ENCODE measurements at places on chromosomes 5 and 9.

DNA sequence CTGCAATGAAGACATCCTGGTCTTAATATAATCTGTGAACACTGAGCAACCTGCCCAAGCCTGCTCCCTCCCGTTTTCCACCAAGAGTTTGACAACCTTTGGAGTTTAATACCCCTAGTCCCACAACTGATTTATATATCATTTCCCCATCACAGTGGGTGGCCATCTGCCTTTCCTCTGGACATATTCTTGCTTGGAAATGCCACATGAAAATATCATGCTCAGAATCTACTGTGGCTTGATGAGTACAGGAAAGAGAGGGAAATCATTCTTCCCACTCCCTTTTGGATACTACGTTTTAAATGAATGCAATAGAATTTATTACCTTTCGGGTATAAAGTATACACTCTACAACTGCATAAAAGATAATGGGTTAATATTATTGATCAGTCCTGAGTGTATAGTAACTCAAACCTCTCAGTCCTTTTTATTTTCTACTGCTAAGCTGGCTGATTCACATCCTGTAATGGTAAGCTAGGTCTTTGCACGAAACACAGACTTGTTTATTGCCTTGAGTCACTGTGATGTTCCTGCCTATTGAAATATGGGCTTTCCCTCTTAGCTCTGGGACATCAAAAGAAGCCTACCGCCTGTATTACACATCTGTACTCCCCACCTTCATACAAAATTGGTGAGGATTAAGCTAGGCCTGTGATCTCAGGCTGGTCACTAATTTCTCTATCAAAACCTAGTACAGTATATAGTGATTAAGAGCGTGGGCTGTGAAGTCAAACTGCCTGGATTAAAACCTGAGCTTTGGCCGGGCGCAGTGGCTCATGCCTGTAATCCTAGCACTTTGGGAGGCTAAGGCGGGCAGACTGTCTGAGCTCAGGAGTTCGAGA is 67.6 kb upstream of the NR5A1 start:
- no peaks in the 10 kb centered on the region for H3K36me3 ChIP-seq
- no peak overlapping the region for H3K27ac ChIP-seq
- no peak for DNase-seq
- no peak overlapping the region for H3K4me3 ChIP-seq
- no peaks in the 10 kb centered on the region for H3K4me1 ChIP-seq
- no peaks in the 10 kb centered on the region for H3K27me3 ChIP-seq

- no peak overlapping the region for H3K4me3 ChIP-seq
- H3K36me3 ChIP-seq: no peaks in the 10 kb centered on the region
- H3K27ac ChIP-seq: no peak overlapping the region
- no peak for DNase-seq
Measured at GRCh38 chr9:118401546-118401945, 697.3 kb downstream of the TLR4 start.

DNA sequence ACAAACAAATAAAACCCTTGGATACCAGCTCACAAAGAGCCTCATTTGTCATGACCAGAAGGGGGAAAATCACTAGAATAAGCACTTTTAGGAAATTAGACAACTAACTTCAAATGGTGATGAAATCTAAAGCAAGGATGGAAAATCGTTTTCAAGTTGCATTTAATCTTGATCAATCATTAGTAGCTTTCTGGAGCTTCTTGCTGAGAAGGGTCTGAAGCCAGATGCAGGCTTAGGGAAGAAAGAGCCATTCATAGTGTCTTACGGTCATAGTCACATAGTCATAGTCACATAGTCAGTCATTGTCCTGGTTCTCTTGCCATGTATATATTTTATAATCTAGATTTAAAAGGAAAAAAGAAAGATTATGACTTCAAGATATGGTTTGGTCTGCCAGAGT is 610.5 kb downstream of the ACTL7B start:
- no peak overlapping the region for H3K4me3 ChIP-seq
- DNase-seq: no peak
- no peak overlapping the region for H3K27ac ChIP-seq
- H3K27me3 ChIP-seq: no peaks in the 10 kb centered on the region
- no peaks in the 10 kb centered on the region for H3K36me3 ChIP-seq
- H3K4me1 ChIP-seq: no peaks in the 10 kb centered on the region

DNA sequence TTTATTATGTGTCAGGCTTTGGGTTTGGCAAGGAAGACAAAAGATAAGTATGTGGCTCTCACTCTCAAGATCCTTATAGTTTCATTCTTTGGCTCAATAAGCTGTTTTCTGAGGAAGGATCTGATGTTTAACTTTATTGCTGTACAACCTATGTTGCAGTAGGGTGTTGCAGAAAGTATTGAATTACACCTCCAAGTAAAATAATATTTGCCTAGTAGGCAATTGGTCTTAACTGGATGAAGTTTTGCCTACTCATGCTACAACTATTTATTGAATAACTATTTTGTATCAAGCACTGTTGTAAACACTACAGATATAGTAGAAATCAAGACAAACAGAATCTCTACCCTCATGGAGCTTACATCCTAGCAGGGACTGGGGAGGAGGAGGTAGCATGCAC is 169.7 kb downstream of the TAF11L14 start:
- H3K4me3 ChIP-seq: no peak overlapping the region
- peaks cover 8% of the 10 kb centered on the region for H3K4me1 ChIP-seq
- no peak overlapping the region for H3K27ac ChIP-seq
- DNase-seq: no peak
- no peaks in the 10 kb centered on the region for H3K27me3 ChIP-seq
- no peaks in the 10 kb centered on the region for H3K36me3 ChIP-seq

DNA sequence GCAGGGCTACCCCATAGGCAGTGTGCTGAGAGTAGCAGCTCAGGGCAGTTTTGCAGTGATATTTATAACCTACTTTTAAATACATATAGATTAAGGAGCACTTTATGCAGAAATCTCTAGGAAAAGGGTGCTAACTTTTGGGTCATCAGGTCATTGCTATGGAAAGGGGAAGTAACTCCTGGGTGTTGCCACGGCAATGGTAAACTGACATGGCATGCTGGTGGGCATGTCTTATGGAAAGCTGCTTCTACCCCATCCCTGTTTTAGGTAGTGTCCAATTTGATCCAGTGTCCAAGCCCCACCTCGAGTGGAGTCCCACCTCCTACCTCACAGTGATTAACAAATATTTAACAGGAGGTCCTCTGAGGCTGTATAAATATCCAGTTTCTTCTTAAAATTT is 56.8 kb upstream of the XPA start:
- DNase-seq: no peak
- no peaks in the 10 kb centered on the region for H3K27me3 ChIP-seq
- no peak overlapping the region for H3K27ac ChIP-seq
- H3K36me3 ChIP-seq: no peaks in the 10 kb centered on the region
- no peak overlapping the region for H3K4me3 ChIP-seq

DNA sequence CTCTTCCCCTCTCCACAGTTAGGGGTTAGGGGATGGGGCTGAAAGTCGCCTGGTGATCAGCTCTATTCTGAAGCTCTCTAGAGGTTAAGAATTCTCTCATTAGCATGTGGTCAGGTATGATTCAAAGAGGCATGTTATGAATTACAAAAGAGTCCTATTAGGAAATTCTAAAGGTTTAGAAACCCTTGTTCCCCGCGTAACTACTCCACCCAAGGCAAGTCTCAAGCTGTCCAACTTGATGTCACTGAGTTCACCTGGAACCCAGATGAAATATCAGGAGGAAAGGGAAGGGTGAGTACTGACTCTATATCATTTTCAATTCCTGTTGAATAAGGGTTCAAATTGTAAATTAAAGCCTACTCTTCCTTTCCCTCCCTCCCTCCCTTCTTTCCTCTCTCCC is 18.1 kb upstream of the RNF145 start:
- no peaks in the 10 kb centered on the region for H3K27me3 ChIP-seq
- no peak overlapping the region for H3K4me3 ChIP-seq
- H3K36me3 ChIP-seq: no peaks in the 10 kb centered on the region
- H3K27ac ChIP-seq: no peak overlapping the region

GRCh38 chr5:125197321-125197720 is 450.9 kb upstream of the ZNF608 start:
- H3K4me1 ChIP-seq: peaks cover 19% of the 10 kb centered on the region
- H3K4me3 ChIP-seq: no peak overlapping the region
- H3K36me3 ChIP-seq: no peaks in the 10 kb centered on the region
- H3K27ac ChIP-seq: no peak overlapping the region
- no peaks in the 10 kb centered on the region for H3K27me3 ChIP-seq

- H3K27ac ChIP-seq: no peak overlapping the region
- H3K27me3 ChIP-seq: no peaks in the 10 kb centered on the region
- peaks cover 8% of the 10 kb centered on the region for H3K36me3 ChIP-seq
- no peak for DNase-seq
- peaks cover 6% of the 10 kb centered on the region for H3K4me1 ChIP-seq
- H3K4me3 ChIP-seq: no peak overlapping the region
Measured at GRCh38 chr9:6793203-6793602, 35.4 kb downstream of the KDM4C start.

- no peak for DNase-seq
- H3K27ac ChIP-seq: no peak overlapping the region
- H3K27me3 ChIP-seq: no peaks in the 10 kb centered on the region
- H3K36me3 ChIP-seq: no peaks in the 10 kb centered on the region
Measured at GRCh38 chr5:137122558-137122957, 376.6 kb downstream of the SPOCK1 start.

- no peaks in the 10 kb centered on the region for H3K4me1 ChIP-seq
- no peaks in the 10 kb centered on the region for H3K36me3 ChIP-seq
- no peak for DNase-seq
- H3K27ac ChIP-seq: no peak overlapping the region
- no peak overlapping the region for H3K4me3 ChIP-seq
- no peaks in the 10 kb centered on the region for H3K27me3 ChIP-seq
Measured at GRCh38 chr9:115758441-115758840, 395.1 kb upstream of the PAPPA start.

GRCh38 chr9:21810881-21811280 is 8.4 kb downstream of the MTAP start:
- no peak for DNase-seq
- no peak overlapping the region for H3K4me3 ChIP-seq
- H3K27me3 ChIP-seq: no peaks in the 10 kb centered on the region
- H3K4me1 ChIP-seq: peaks cover 54% of the 10 kb centered on the region

DNA sequence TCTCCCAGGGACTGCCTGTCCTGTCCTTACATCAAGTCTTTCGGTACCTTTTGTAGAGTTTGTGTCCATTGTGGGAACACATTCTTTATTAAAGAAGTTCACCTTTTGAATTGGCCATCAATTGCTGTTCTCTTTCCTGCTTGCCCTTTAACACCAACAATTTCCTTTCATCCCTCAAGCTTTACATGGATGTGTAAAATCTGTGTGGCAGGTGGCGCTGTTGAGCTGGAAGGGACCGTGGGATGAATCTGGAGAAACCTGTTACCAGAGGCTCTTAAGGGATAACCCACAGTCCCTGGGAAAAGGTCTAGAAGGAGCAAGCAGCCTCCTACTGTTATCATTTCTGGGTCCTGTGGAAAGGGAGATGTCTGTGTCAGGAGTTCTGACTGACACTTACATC is 7.9 kb upstream of the ZFP62 start:
- DNase-seq: no peak
- H3K27me3 ChIP-seq: no peaks in the 10 kb centered on the region
- H3K4me1 ChIP-seq: peaks cover 7% of the 10 kb centered on the region
- no peak overlapping the region for H3K4me3 ChIP-seq

DNA sequence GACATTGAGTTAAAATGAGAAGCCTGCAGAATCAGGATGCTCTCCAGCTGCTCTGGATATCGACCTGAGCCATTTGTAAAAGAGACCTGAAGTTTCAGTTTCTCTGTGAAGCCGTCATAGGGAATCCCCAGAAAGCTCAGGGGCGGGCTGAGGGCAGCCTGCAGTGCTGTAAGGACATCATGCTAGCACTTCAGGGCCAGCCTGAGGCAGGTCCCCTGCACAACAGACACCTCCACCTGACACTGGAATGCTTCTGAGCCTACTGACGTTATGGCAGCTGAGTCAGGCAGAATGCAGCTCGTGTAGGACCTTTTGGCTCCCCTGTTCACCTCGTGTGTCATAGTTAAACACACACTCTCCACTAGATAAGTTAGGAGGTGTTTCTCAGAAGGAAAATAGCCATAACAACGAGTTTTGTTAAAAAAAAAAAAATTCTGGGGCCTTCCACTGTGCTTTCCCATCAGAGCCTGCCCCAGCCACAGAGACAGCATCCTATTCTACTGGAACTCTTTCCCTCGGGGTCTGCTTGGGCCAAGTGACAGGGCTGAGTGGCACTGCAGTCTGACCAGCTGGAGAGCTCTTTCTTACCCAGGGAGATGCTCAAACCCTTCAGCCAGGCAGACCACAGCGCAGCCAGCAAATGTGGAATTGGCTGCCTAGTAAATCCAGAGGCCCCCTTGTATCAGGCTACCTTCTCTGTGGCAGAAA is 354.9 kb downstream of the DIRAS2 start:
- no peaks in the 10 kb centered on the region for H3K4me1 ChIP-seq
- H3K27ac ChIP-seq: no peak overlapping the region
- H3K36me3 ChIP-seq: no peaks in the 10 kb centered on the region
- H3K27me3 ChIP-seq: no peaks in the 10 kb centered on the region
- no peak overlapping the region for H3K4me3 ChIP-seq

- no peaks in the 10 kb centered on the region for H3K36me3 ChIP-seq
- H3K27ac ChIP-seq: no peak overlapping the region
- H3K4me3 ChIP-seq: no peak overlapping the region
- DNase-seq: no peak
- no peaks in the 10 kb centered on the region for H3K27me3 ChIP-seq
- peaks cover 4% of the 10 kb centered on the region for H3K4me1 ChIP-seq
Measured at GRCh38 chr5:154179846-154180710, 10.5 kb upstream of the GALNT10 start.

- no peaks in the 10 kb centered on the region for H3K4me1 ChIP-seq
- H3K27me3 ChIP-seq: no peaks in the 10 kb centered on the region
- H3K36me3 ChIP-seq: no peaks in the 10 kb centered on the region
- no peak overlapping the region for H3K4me3 ChIP-seq
- DNase-seq: no peak
Measured at GRCh38 chr5:20032896-20033295, 44.9 kb upstream of the CDH18 start.

- H3K27me3 ChIP-seq: no peaks in the 10 kb centered on the region
- no peaks in the 10 kb centered on the region for H3K4me1 ChIP-seq
- no peak for DNase-seq
- H3K36me3 ChIP-seq: no peaks in the 10 kb centered on the region
Measured at GRCh38 chr9:106670418-106670817, 192.5 kb upstream of the ZNF462 start.

Data from vagina (tissue), 2 donors.